ENCODE measurements at places on chromosomes 11 and 22. TPM values are rescaled to one million over a fixed set of nuclear protein-coding genes. Genes with fewer than 3 reads are reported as not detected.
A peak's percentile ranks its signal among the peaks of the same experiment; 100 is the strongest.

GRCh38 chr22:39098576-39098975 is 1.5 kb downstream of the APOBEC3H start:
- H3K4me1 ChIP-seq, result no peaks in the 10 kb centered on the region
- no peaks in the 10 kb centered on the region for H3K27me3 ChIP-seq
- no peak for DNase-seq

GRCh38 chr11:60840470-60841430 is 1.2 kb upstream of the CCDC86 start:
- H3K27me3 ChIP-seq, result no peaks in the 10 kb centered on the region
- H3K4me1 ChIP-seq, result peaks cover 22% of the 10 kb centered on the region
- peak overlapping the region; percentile 77 for H3K27ac ChIP-seq
- H3K36me3 ChIP-seq, result no peaks in the 10 kb centered on the region
- no peak overlapping the region for H3K4me3 ChIP-seq

The KCNK7 gene
- 0.49 TPM for polyA plus RNA-seq

The XKR3 gene
- polyA plus RNA-seq, result not detected

The SCGB2A2 gene
- not detected for polyA plus RNA-seq
